ENCODE measurements at places on chromosomes 2 and 18. TPM values are rescaled to one million over a fixed set of nuclear protein-coding genes. Genes with fewer than 3 reads are reported as not detected.

Gene ZEB2
- 0.37 TPM for polyA plus RNA-seq

Gene HOXD10
- not detected for polyA plus RNA-seq

Gene KIF3C
- polyA plus RNA-seq: 0.56 TPM

Gene KIAA2012
- polyA plus RNA-seq: not detected

Gene TSGA10
- 8.1 TPM for polyA plus RNA-seq

Gene NEB
- 0.47 TPM for polyA plus RNA-seq

DNA sequence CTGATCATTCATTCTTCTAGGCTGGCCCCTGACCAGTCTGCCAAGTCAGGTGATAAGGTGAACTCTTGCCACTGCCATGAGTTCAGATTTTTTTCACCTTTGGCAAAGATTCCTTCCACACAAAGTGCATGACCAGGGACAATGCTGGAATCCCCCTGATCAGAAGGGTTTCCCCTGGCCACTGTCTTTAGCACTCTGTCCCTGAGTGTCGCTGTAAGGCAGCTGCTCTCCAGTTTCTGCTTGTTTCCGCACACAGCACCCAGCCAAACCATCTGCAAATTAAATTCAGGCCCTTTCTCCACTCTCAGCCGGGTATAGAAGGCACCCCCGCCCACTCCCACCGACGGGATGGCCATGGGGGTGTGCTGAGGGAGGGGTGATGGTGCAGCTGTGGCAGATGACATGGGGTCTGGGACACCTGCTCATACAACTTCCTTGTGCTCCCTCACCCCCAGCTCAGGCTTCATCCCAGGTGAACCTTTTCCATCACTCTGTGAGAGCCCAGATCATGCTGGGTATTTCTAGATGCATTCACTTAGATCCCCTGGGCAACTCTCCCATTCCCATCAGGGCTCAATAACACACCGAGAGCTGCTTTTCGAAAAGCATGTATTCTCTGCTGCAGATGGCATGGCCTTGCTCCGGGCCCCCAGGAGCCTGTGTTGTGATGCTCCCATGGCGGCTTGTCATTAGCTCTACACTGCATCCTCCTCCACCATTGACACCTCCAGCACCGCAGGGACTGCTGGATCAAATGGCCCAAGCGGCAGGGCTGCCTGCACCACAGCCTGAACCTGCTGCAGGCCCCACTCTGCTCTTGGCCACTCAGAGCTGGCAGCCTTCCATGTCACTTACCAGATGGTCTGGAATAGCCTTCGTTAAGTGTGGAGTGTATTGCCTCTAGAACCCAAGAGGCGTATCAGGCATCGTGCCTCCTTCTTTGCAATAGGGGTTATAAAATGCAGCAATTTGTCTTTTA lies 52.3 kb upstream of the ROCK2 start:
- no peaks in the 10 kb centered on the region for H3K36me3 ChIP-seq
- no peaks in the 10 kb centered on the region for H3K4me1 ChIP-seq
- no peak overlapping the region for H3K4me3 ChIP-seq
- DNase-seq: no peak
- H3K27me3 ChIP-seq: no peaks in the 10 kb centered on the region

GRCh38 chr2:201675454-201675853 lies 23.0 kb downstream of the MPP4 start:
- H3K4me1 ChIP-seq: no peaks in the 10 kb centered on the region
- DNase-seq: no peak
- no peak overlapping the region for H3K27ac ChIP-seq
- no peaks in the 10 kb centered on the region for H3K36me3 ChIP-seq
- no peaks in the 10 kb centered on the region for H3K27me3 ChIP-seq

DNA sequence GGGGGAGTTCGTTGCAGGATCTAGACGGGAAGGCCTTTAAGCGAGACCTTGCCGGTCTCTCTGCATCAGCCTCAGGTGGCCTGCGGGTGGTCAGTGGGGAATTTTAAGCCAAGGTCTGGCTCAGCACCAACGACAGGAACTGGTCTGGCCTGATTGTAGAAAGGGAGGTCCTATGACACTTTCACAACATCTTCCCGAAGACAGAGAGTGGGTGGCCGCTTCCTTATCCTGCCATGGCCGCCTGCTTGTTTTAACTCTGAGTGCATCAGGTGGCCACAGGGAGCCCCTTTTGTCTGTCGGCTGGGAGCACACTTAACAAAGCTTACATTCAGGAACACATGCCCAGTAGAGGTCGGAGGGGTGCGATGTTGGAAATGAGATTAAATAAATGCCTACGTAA lies 363.7 kb upstream of the MYT1L start:
- H3K27ac ChIP-seq: no peak overlapping the region
- H3K27me3 ChIP-seq: no peaks in the 10 kb centered on the region
- no peak for DNase-seq

GRCh38 chr18:44520981-44521667 lies 159.6 kb upstream of the SETBP1 start:
- H3K4me3 ChIP-seq: no peak overlapping the region
- no peak for DNase-seq
- H3K4me1 ChIP-seq: no peaks in the 10 kb centered on the region
- H3K27ac ChIP-seq: no peak overlapping the region

- no peaks in the 10 kb centered on the region for H3K27me3 ChIP-seq
- no peaks in the 10 kb centered on the region for H3K4me1 ChIP-seq
- no peaks in the 10 kb centered on the region for H3K36me3 ChIP-seq
- no peak overlapping the region for H3K4me3 ChIP-seq
Observed at GRCh38 chr2:128464456-128464855, 145.8 kb upstream of the HS6ST1 start.

DNA sequence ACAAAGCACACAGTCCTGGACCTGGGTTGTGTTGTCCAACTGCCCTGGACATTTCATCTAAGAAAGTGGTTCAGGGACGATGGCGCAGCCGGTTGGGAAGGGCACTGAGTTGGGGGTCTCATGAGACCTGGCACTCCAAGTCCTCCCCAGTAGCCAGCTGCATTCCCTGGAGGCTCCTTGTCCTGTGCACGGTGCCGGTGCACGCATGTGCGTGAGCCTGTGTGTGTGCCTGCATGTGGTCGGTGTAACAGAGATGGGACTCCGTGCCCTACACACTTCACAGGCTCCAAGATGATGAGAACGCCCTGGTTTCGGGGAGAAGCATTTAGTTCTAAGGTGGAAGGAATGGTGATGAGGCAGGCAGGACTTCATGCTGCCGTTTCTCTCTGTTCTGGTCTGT lies 124.9 kb upstream of the PXDN start:
- no peak overlapping the region for H3K4me3 ChIP-seq
- no peak overlapping the region for H3K27ac ChIP-seq
- H3K27me3 ChIP-seq: no peaks in the 10 kb centered on the region

DNA sequence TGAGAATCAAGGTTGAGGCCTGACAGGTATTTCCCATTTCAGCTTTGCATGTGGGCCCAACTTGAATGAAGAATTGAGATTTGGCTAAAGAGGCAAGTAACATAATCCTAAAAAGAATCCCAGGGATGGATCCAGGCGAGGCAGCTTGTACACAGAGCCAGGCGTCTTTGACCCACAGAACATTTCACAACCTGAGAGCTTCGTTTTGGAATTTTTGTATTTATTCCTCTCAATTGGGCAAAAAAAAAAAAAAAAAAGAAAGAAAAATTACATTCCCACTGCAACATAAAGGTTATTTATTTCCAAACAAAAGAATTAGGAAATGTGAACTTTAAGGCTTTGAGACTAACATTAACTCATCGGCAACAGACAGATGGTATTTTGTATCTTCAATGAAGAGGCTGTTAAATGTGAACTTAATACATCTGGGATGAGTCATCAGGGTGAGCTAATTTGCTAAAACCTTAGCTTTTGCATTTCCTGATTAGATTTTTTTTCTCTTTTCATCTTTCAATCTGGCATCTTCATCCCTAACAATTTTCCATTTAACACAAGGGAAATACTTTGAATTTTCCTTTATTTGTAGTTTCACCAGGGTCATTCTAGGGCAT lies 478.5 kb upstream of the TNP1 start:
- H3K27ac ChIP-seq: no peak overlapping the region
- DNase-seq: no peak
- no peaks in the 10 kb centered on the region for H3K4me1 ChIP-seq
- H3K36me3 ChIP-seq: no peaks in the 10 kb centered on the region
- no peaks in the 10 kb centered on the region for H3K27me3 ChIP-seq

DNA sequence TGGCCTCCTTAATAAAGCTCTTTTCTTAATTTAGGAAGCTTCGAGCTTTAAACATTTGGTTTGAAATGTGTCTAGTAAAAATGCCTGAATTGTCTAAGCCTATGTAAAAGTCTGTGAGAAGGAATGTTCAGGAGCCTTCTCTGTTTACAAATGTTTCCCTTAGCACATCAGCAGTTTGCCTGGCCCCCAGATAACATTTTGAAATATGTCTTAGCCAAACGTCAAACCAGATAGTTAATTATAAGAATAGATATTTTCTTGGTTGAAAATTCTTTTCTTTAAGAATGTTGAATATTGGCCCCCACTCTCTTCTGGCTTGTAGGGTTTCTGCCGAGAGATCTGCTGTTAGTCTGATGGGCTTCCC lies 498.6 kb downstream of the CCDC85A start:
- H3K4me3 ChIP-seq: no peak overlapping the region
- no peaks in the 10 kb centered on the region for H3K36me3 ChIP-seq
- no peaks in the 10 kb centered on the region for H3K27me3 ChIP-seq
- DNase-seq: no peak
- H3K4me1 ChIP-seq: no peaks in the 10 kb centered on the region
- no peak overlapping the region for H3K27ac ChIP-seq

GRCh38 chr2:88236666-88237065 lies 66.5 kb downstream of the THNSL2 start:
- no peak for DNase-seq
- no peaks in the 10 kb centered on the region for H3K27me3 ChIP-seq
- no peaks in the 10 kb centered on the region for H3K4me1 ChIP-seq

GRCh38 chr2:14642499-14642898 lies 10.0 kb downstream of the LRATD1 start:
- no peak overlapping the region for H3K27ac ChIP-seq
- H3K4me3 ChIP-seq: no peak overlapping the region
- no peaks in the 10 kb centered on the region for H3K27me3 ChIP-seq
- DNase-seq: no peak
- H3K4me1 ChIP-seq: no peaks in the 10 kb centered on the region

- no peaks in the 10 kb centered on the region for H3K4me1 ChIP-seq
- no peaks in the 10 kb centered on the region for H3K36me3 ChIP-seq
- H3K27ac ChIP-seq: no peak overlapping the region
- no peaks in the 10 kb centered on the region for H3K27me3 ChIP-seq
- no peak overlapping the region for H3K4me3 ChIP-seq
Observed at GRCh38 chr2:109290887-109291643, 162.1 kb downstream of the SH3RF3 start.

GRCh38 chr18:70468861-70469547 lies 180.2 kb downstream of the SOCS6 start:
- DNase-seq: no peak
- H3K36me3 ChIP-seq: no peaks in the 10 kb centered on the region
- H3K4me3 ChIP-seq: no peak overlapping the region
- H3K4me1 ChIP-seq: no peaks in the 10 kb centered on the region
- no peaks in the 10 kb centered on the region for H3K27me3 ChIP-seq
- no peak overlapping the region for H3K27ac ChIP-seq

- no peaks in the 10 kb centered on the region for H3K27me3 ChIP-seq
- no peak overlapping the region for H3K4me3 ChIP-seq
- no peaks in the 10 kb centered on the region for H3K4me1 ChIP-seq
Observed at GRCh38 chr2:97763176-97763845, 49.9 kb downstream of the ZAP70 start.

DNA sequence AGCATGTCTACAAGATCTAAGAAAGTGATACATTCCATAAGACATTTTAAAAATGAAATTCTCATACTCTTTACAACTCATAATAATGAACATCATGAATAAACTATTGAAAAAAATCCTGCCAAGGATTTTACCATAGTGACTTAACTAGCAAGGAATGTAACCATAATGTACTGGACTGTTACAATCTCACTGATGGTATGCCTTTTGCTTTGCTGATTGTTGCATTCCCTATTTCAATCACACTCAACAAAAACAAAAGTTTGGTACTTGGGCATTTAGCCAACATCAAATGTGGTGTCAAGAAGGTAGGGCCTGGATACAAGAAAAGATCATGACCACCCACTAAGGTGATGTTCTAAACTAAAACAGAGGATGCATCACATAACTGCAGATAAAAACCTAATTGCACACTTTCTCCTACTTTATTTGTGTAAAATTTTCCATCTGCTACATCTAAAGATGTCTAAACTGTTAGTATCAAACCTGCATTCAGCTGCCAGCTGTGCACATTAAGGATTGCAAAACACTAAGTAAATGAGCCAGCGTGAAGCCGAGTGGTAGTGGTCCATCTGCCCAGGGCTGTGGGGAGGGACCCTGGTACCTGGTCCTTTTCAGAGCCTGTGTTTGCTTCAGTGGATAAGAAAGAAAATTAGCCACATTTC lies 564.4 kb downstream of the ZEB2 start:
- H3K27ac ChIP-seq: no peak overlapping the region
- no peak for DNase-seq
- H3K4me1 ChIP-seq: no peaks in the 10 kb centered on the region
- H3K27me3 ChIP-seq: no peaks in the 10 kb centered on the region
- H3K4me3 ChIP-seq: no peak overlapping the region

DNA sequence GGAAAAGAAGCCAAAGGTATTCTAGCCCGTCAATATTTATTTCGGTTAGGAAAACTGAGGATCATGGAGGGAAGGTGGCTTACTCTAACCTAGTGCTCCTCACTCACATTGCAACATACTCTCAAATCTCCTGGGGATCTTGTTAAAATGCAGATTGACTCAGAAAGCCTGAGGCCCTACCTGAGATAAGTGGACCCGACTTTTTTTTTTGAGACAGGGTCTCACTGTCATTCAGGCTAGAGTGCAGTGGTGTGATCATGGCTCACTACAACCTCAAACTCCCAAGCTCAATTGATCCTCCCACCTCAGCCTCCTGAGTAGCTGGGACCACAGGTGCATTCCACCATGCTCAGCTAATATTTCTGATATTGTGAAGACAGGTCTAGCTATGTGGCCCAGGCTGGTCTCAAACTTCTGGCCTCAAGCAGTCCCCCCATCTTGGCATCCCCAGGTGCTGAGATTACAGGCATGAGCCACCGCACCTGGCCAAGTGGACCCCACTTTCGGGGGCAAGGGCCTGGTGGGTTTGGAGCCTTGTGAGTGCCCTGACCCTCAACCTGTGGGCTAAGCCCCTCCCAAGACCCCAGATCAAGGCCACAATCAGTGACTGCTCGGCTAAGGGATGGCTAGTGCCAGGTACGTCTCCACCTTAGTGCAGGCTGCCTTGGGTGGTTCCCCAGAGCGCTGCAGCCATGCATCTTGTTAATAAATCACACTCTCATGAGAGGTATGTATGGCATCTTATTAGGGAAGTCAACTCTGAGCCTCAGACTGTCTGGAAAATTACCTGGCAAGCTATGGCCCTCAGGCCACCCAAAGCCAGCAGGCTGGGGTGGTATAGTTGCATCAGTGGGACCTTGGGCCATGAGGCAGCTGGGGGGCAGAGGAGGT lies 1.1 kb upstream of the NEURL3 start:
- H3K27me3 ChIP-seq: no peaks in the 10 kb centered on the region
- H3K27ac ChIP-seq: no peak overlapping the region
- H3K4me3 ChIP-seq: no peak overlapping the region

- H3K27me3 ChIP-seq: no peaks in the 10 kb centered on the region
- peaks cover 20% of the 10 kb centered on the region for H3K4me1 ChIP-seq
- H3K36me3 ChIP-seq: no peaks in the 10 kb centered on the region
- no peak overlapping the region for H3K27ac ChIP-seq
- no peak overlapping the region for H3K4me3 ChIP-seq
Observed at GRCh38 chr2:74297950-74298349, 45.3 kb downstream of the SLC4A5 start.

Measured in GM12878 (cell line).